ENCODE measurements at places on chromosomes 6 and 20.

GRCh38 chr6:23081701-23082100, 512.3 kb downstream of the HDGFL1 start:
- no peak for DNase-seq

GRCh38 chr6:128208078-128208477, 307.2 kb upstream of the THEMIS start:
- DNase-seq, result no peak

DNA sequence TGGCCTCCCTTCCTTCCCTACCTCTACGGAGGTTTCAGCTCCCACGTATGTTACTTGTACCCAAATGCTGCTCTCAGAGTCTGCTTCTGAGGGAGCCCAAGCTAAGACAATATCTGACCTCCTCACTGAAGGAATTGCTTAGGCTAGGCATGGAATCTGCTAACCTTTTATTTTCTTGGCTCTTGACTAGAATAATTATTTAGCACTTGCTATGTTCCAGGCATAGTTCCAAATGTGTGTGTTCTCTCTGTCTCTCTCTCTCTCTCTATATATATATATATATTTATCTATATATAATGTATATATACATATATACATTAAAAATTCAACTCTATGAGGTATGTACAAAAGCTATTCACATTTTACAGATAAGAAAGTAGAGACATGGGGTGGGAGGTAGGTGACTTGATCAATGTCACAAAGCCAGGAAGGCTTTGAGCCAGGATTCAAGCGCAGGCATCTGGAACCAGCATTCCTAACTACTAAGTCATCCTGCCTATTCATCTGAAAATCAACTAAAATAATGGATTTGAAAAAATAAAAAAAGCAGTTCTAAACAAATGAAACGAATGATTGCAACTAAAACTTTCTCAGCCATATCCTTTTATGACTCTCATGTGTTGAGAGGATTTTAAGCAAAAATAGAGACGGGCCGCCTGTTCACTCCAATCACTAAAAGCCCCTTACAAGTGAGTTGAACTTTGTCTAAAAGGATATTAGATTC, 189.7 kb upstream of the JAG1 start:
- DNase-seq, result no peak

DNA sequence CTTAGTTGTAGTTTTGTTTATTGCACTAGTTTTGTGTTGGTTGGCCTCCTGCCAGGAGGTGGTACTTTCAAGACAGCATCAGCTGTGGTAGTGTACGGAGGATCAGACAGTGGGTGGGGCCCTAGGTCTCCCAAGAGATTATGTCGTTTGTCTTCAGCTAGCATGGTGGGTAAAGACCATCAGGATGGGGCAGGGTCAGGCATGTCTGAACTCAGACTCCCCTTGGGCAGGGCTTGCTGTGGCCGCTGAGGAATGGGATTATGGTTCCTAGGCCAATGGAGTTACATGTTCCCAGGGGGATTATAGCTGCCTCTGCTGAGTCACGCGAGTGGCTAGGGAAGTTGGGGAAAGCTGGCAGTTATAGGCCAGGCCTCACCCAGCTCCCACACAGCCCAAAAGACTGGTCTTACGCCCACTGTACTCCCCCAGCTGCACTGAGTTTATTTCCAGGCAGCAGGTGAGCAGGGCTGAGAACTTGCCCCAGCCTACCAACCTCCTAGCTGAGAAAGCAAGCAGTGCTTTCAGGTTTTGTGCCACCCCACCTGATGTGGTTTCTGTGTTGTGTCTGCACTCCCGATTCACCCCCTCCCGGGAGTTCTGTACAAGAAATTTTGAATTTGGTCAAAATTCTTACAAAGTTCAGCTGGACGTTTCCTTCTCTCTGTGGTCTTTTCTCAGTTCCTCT, 24.7 kb downstream of the ZSCAN31 start:
- no peak for DNase-seq

- DNase-seq, result no peak
Observed at GRCh38 chr6:2884804-2885203, 18.3 kb downstream of the SERPINB9 start.

DNA sequence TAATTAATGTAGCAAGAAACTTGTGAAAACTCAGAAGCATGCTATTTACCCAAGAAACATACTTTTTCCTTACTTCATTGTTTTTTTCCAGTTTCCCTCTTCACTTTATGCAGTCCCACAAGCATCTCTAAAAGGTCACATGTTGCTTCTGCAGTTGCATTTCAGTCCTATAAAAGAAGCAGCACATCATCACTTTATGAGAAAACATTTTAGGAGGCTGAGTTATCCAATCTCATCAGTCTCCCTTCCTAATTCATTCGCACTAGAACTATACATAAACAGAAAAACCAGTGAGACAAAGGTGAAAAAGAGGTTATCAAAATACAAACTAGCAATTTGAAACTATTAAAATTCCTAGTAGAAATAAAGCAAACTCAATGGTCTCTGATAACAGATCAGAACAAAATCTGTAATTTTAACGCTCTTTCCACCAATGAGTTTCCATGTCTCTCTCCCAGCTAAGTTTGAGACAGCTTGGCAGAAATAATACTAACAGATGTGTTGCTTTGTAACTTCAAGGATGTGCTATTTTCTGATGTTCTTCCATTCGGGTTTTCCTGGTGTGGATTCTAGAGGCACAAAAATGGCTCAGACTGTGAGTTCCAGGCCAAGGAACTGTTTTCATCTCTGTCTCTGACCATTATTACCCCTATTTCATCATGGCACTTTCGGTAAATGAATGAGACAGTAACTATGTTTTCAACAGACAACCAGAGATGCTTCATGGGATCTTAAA, 48.4 kb downstream of the ZHX3 start:
- DNase-seq, result no peak

DNA sequence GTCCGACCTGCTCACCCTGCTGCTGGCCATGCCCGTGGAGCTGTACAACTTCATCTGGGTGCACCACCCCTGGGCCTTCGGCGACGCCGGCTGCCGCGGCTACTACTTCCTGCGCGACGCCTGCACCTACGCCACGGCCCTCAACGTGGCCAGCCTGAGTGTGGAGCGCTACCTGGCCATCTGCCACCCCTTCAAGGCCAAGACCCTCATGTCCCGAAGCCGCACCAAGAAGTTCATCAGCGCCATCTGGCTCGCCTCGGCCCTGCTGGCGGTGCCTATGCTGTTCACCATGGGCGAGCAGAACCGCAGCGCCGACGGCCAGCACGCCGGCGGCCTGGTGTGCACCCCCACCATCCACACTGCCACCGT, 885 bp downstream of the NTSR1 start:
- no peak for DNase-seq

DNA sequence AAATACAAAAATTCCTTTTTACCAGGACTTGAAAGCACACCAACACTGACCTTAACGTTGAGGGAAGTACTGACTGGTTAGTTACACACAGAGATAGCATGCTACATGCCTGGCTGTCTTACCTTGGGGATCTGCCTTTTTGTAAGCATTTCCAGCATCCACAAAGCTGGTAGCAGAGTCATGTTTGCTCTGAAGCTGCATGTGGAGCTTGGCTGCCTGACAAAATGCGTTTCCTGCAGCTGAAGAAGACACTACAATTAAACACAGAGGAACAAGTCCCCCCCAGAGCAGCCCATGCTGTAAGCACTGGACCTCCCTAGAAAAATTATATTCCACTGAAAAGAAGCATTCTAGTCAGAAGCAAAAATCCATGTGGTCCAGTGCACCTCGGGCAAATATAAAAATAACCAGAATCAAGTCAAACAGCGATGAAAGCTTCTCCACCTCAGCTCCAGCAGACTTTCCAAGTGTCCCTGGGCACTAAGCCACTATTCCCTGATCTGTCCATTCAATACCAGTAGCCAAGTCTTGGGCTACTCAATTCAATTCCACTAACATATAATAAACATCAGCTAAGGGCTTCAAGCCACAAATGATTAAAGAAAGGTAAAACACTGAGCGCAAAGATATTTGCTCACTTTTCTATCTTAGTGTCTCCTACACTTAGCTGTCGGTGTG, 24.2 kb downstream of the NAPB start:
- no peak for DNase-seq

- no peak for DNase-seq
Observed at GRCh38 chr6:71367756-71368155, 79.1 kb downstream of the OGFRL1 start.

DNA sequence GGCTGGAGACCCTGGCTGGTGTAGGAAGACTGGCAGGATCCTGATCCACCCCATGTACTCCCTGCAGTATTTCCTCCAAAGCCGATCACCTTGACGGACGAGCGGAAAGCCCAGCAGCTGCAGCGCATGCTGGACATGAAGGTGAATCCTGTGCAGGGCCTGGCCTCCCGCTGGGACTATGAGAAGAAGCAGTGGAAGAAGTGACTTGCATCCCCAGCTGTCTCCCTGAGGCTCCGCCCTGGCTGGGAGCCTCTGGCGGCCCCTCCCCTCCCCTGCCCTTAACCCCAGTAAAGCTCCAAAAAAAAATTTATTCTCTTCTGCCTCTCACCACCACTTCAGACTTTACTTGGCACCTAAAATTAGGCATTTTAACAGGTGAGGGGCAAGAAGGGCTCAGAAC, 7.0 kb downstream of the COX4I2 start:
- no peak for DNase-seq

DNA sequence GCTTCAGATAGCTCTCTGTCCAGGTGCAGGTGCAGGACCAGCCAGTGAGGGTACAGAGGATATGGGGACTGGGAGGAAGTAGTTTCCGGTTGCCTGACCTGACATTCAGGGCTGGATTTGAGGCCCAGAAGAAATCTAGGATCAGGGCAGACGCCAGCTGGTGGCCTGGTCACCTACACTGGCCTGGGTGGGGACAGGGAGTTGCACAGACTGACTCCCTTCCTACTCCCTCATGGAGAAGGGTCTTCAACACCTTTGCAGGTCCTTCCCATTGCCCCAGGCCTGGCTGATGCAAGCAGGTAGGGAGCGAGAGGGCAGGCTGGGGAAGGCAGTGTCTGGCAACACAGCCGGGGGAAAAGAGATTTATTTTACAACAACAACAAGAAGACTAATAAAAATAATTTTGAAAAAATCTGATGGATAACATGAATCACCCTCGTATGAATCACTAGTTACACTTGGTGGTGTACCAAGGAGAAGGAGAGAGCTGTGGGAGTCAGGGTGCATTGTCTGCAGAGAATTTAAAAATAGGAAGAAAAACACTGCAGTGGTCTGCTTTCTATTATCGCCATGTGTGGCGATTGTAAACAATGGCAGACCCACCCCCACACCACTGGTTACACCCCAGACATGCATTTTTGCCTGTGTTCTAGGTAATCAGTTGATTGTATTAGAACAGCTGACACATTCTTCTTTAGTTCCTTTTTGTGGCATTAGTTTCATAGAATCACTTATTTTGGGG, 62.3 kb upstream of the SNX9 start:
- DNase-seq, result no peak

GRCh38 chr20:53597030-53597482, 3.4 kb upstream of the ZNF217 start:
- no peak for DNase-seq

- no peak for DNase-seq
Observed at GRCh38 chr6:11972806-11973205, 39.3 kb upstream of the HIVEP1 start.

DNA sequence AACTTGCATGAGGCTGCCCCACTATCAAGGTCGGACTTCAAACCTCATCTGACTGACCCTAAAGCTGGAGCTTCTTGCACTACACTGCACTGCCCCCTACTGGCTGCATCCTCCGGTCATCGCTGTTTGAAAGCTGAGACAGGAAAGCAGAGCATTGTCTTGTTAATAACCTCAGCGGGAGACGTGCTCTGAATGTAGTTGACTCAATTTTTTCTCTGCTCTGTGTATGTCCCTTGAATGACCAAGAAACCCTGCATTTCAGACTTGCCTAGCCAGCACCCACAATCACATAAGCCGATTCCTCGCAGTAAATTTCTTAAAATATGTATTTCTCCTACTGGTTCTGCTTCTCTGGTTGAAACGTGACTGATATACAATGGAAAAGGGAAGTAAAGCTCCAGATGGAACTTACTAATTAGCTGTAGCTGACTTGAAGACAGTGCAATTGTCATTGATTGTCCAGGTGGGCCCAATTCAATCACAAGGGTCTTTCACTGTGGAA, 27.8 kb downstream of the TCF21 start:
- DNase-seq, result peak; percentile 56

DNA sequence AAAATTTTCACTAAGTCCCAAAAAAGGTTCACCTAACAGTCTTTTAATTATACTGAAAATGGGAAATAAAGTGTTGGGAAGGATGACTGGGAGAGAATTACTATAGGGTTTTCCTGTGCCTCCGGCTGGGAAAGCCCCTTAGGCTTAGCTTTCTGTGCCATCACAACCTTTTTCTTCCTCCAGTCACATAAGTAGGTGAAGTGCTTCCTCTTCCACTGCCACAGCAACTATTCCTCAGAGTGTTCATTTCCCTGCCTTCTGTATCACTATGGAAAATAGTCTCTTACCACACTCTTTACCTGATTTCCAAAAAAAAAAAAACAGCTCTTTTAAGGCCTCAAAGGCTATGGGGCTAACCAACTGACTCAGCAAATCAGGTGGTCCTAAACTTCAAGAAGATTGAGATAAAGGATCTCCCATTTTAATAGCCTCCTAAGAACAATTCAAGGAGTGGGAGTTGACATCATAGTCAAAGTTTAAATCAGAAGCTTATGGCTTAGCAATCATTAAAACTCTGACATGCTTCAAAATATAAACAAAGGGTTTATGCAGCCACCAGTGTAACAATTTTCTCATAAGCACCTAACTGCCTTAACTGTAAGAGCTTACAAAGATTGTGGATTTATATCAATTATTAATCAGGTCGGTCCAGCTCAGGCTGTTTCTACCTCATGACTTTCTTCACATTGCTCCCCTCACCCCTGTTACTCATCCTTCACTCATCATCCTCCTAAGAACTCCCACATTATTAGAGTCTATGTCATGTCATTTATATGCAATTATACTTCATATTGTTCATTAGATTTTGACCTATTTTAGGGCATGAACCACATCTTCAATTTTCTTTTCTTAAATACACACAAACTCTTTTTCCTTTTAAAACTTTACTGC, 95.3 kb downstream of the RNGTT start:
- no peak for DNase-seq

- no peak for DNase-seq
Observed at GRCh38 chr6:170017603-170018320, 266.3 kb downstream of the ERMARD start.

DNA sequence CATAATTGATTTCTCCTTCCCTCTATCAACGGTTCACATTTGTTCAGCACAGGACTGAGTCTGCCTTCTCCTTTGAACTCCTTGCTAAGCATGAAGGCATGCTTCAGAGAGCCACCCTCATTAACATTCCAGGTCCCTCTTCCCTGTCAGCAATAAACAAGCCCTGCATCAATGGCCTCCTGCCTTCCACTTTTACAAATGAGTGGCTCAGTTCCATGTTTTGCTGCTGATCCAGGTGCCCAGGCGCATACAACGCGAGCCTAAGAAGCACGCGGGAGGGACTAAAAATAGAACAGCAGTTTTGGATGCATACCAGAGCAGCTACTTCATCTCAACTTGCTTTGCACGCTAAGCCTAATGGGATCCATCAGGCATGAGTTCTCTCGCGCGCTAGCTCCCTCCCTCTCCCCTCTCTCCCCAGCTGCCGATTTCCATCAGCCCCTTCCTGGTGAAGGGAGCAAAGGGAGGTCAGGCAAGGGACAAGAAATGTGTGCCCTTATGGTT, 53.4 kb downstream of the TRAF3IP2 start:
- DNase-seq, result no peak

- no peak for DNase-seq
Observed at GRCh38 chr6:34237316-34237721, 646 bp downstream of the HMGA1 start.

Data from stimulated activated CD4-positive, alpha-beta T cell treated with anti-CD3 and anti-CD28 coated beads, Interleukin-12 subunit alpha, Interleukin-12 subunit beta, amount 100 ng/mL, for 24 hours (primary cell).